Sciatic nerve (tissue), 2 donors: ENCODE measurements at places on chromosomes 12 and 14.

DNA sequence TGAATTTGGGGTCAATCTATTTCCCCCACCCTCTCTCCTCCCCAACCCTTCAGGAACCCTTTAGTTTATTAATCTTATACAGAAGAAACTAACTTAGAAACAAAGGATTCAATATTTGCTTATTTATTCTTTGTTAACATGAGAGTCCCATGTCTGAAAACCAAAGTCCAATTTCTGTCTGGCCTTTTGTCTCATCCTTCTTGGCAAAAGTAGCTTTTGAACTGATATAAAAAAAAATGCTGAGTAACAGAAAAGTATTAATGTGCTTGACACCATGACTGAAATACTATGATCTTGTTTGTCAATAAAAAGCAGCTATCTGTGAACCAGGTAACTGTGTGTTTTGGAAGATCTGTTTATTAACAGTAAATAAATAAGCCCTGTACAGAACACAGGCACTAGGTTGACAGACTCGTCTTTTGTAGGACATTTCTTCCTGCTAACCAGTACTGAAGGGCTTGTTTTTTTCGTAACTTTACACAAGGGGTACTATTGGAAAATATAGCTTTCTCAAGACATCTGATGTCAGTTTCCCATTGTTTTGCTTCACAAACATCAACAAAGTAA lies 10.8 kb downstream of the PIGH start:
- no peak for DNase-seq

GRCh38 chr12:130192642-130193345 lies 30.5 kb downstream of the FZD10 start:
- no peak for DNase-seq

DNA sequence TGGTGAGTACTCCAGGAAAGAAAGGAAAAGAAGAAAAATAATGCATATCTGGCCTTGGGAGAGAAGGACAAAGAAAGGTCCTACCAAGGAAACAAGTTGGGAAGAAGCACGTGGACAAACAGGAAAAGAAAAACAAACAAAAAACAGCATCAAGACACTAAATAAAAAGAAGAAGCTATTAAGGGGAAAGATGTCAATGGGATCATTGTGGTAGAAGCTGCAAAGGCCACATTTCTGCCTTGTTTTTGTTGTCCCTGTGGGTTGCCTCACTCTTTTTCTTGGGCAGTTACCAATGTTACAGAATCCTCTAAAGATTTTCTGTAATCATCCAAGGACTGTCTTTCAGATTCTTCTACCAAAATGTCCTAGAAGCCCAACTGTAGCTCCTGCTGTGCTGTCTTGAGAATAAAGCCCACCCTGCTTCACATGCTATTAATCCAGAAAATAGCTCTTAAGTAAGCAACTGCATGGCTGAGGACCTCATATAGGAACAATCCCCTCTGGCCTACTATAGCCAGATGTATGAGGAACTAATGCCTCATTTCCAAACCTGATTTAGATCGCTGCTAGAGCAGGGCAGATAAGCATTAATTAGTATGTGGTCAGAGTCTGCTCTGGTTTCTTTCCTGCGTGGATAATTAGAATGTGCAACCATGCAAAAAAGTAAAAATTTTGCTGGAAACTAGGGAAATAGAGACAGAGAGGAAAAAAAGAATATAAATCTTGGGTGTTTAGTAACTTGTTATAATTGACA lies 10.2 kb upstream of the CPNE8 start:
- no peak for DNase-seq

DNA sequence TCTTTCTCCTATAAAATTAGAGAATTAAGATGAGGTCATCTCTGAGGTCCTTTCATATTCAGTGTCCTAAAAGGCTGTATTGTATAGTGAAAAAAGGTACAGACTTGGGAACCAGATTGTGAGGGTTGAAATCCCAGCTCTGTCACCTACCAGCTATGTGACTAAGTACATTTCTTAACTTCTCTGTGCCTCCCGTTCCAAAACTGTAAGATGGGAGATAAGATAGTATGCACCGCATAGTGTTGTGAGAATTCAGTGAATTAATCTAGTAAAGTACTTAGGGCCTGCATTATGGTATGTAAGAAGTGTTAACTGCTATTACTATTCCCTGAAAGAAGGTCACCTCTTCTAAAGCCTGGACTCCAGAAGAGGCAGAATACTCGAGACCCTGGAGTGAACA lies 60.6 kb downstream of the GNG2 start:
- no peak for DNase-seq

DNA sequence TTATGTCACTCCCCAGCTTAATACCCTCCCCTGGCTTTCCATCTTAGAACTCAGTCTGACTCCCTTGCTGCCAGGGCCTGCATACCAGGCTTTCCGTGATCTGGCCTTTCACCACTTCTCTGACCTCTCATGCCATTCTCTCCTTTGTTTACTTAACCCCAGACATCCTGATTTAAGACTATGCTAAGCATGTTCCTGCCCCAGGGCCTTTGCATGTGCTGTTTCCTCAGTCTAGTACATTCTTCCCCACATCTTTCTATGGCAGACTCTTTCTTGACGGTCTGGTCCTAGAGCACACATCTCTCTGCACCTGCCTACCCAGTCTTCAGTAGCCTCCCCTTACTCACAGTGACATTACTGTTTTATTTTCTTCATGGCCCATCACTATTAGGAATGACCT lies 42.2 kb downstream of the PLXNC1 start:
- no peak for DNase-seq

GRCh38 chr12:82682851-82683261 lies 3.9 kb upstream of the TMTC2 start:
- no peak for DNase-seq

GRCh38 chr14:73888971-73889370 lies 2.3 kb downstream of the ZNF410 start:
- DNase-seq, result no peak

- peak; percentile 93 for DNase-seq
These were observed at the start of gene SUSD6 for GRCh38 chr14:69611172-69612013. TSS of gene SUSD6 (plus strand) at chr14:69611596. CDS start at chr14:69658593, 46,997 bp downstream.

DNA sequence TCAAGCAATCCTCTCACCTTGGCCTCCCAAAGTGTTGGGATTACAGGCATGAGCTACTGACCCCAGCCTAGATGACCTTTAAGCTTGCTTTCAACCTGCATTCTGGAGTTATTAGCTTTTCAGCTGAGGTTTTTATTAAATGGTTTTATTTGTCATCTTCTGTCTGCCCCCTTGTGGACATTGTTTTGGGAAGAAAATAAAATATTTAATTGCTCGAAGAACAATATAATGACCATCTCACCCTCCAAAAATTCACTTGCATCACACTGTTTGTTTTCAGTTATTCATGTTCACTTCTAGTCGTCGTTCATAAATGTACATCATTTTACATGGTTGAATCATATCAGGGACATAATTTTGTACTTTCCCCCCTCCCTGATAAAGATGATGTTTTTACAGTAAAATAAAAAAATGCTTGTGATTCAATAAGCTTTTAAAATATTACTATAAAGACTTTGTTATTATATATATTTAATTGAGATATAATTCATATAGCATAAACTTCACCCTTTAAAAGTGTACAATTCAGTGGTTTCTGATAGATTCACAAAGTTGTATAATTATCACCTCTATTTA lies 10.1 kb upstream of the SPATS2 start:
- DNase-seq, result no peak

- no peak for DNase-seq
These were observed 138.7 kb downstream of the C12orf75 start for GRCh38 chr12:105469211-105469610.

GRCh38 chr14:33556382-33557121 lies 394.3 kb downstream of the EGLN3 start:
- no peak for DNase-seq

DNA sequence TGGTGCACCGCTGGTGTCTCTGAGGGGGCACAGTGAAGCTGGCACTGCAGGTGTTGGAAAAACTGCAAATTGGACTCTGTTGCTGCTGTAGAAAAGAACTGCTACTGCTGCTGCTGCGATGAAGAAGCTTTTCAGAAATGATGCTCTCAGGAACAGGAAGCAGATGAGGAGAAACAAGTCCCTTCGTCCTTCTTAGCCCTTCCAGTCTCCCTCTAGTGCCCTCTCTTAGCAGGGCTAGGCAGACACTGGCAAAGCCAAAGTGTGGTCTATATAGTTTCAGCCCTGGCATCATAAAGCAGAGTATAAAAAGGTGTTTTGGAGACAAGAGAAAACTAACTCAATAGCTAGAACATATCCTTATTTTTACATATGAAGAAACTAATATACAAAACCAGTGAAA lies 174.5 kb downstream of the MYRFL start:
- no peak for DNase-seq

DNA sequence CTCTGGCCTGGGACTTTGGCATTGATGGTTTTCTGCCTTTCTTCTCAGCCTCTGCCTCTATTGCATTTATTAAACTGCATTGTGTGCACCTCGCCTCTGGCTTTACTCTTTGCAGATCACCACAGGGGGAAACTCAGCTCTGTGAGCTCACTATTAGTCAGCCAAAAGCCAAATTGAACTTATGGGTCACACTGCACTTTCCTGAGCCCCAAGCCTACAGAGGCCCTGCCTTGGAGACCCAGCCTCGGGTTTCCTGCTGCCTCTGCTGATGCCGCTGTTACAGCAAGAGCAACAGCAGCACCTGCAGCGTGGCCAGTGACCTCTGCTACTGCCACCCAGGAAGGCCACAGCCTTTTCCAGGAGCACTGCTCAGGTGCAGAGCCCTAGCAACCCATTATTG lies 122.5 kb downstream of the DAD1 start:
- DNase-seq, result no peak

GRCh38 chr14:34425095-34425851 lies 36.8 kb downstream of the SPTSSA start:
- DNase-seq, result no peak

DNA sequence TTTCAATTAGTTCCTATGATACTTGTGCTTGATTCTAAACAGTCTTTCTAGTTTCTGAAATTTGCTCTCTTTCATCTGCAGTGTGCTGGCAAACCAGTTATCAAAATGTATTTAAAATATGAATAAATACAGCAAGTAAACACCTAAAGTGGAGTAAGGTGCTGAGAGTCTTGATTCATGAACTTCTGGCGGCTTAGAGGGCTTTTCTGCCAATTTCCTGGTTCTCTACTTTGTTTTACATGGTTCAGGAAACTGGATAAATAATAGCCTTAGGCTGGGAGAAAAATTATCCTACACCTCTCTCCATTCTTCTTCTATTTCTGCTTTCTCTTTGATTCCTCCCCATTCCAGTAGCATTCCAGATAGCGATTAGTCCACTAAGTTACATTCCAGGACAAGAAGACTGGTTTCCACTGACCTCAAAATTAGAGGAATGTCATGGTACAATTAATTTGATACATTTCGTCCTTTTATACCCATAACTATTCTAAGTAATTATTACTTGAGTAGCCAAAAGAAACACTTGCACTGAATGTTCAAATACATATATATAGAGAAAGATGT lies 14.9 kb downstream of the ATP2B1 start:
- no peak for DNase-seq

GRCh38 chr14:37027188-37027824 lies 145.1 kb downstream of the SLC25A21 start:
- DNase-seq, result no peak

GRCh38 chr12:28552251-28552970 lies 362.2 kb downstream of the CCDC91 start:
- DNase-seq, result no peak

- DNase-seq, result no peak
These were observed 41.3 kb upstream of the TMTC2 start for GRCh38 chr12:82645414-82645813.

DNA sequence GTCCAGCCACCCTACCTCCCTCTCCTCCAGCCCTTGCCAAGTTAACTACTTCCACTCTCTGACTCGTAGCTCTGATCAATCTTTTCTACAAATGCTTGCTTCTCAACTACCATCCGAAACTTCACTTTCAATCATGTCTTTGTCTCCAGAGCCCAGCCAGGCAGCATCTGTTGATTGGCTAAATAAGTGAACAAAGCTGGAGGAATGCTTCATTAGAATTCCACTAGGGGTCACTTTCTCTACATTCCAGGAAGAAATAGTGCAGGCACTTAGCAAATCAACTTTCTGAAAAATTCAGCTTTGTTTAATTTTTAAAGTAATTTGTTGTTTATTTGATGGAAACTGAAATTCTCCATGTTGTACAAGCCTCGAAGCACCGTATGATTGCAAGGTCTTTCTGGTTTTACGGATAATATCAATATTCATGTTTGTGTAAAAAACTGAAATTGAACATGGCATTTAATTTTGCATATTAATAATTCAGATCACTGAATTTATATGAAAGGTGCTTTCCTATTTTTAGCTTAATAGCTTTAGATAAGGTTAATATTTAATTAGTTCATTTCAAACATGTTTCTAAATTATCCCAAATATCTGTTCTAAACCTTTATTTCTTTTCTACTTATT lies 32.4 kb upstream of the HELB start:
- no peak for DNase-seq

GRCh38 chr12:57694459-57695019 lies 607 bp downstream of the OS9 start:
- DNase-seq, result no peak

GRCh38 chr14:103517174-103517566 lies 5.5 kb downstream of the CKB start:
- DNase-seq, result no peak

DNA sequence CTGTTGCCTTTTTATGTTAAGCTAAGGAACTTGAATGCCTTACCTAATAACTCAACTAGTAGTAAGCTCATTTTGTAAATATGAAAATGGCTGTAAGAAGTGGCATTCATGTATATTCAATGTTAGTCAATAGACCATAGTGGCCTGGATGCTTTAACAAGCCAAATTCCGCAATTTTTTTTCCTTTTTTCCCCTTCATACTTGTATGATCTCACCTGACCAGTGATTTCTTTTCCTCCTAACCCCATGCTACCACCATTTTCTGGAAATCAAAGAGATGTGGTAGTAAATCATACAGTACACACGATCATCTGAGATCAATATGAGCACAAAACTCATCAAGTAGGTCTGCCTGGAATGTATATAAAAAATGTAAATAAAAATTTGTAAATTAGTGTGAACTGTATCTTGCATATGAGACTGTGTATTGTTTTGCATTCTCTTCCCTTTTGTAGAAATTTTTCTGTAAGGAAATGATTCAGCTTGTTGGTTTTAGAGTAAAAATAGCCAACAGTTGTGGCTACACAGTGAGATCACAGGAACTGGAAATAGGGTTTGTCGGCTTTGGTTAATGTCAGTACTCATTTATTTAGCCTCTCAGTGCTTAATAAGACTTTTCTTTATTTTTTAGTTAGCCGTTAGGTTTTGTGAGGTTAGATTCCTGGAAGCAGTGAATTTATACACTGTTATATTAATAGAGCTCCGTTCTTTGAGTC lies 62.5 kb downstream of the ETNK1 start:
- DNase-seq, result no peak

DNA sequence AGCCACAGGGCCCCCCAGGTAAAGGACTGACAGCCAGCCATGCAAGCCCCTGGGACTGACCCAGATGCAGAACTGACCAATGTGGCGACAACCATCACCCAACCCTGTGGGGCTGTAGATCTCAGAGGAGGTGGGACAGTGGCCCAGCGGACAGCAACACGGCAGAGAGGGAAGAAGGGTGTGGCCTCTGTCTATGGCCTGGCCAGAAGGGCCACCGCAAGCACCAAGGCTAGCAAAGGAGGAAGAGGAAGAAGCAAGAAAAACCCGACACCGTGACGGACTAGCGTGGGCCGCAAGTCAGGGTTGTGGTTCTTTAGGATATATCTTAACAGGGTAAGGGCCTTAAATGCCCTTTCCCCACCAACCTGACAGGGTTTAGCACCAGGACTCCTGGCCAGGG lies 71.2 kb downstream of the ITPK1 start:
- DNase-seq, result no peak

GRCh38 chr12:1328391-1328790 lies 266.0 kb downstream of the FBXL14 start:
- DNase-seq, result no peak
